D341Med (cell line): ENCODE measurements at places on chromosomes 4 and X.

GRCh38 chr4:141543176-141543575 is 93.2 kb upstream of the IL15 start:
- no peak for DNase-seq

DNA sequence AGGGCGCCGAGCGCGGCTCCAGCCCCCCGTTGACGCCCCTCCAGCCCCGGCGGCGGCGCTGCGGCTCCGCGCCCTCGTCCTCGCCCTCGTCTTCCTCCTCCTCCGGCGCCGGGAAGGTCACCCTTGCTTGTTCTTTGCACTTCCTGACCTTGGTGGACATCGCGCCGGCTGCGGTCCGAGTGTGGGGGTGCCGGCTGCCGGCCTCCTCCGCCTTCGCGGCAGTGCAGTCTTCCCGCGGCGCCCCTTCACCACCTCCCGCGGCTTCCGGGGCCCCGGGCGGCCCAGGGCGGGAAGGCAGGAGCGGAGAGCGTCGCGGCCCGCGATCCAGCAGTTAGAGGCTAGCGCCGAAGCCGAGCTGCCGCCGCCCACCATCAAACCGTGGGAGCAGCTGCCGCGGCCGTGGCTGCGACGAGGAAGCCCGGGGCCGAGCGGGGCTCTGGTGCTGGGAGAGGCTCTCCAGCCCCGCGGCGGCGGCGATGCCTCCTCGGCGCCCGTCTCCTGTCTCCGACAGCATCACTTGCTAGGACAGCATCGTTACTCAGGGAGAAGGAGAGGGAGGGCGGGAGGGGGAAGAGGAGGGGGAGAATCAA is at the start of gene TRPC3:
TSS of gene TRPC3 (minus strand) at position 540 of the 590 bp plus-strand sequence. CDS start at position 160, 380 bp downstream.
- peak; percentile 76 for DNase-seq

DNA sequence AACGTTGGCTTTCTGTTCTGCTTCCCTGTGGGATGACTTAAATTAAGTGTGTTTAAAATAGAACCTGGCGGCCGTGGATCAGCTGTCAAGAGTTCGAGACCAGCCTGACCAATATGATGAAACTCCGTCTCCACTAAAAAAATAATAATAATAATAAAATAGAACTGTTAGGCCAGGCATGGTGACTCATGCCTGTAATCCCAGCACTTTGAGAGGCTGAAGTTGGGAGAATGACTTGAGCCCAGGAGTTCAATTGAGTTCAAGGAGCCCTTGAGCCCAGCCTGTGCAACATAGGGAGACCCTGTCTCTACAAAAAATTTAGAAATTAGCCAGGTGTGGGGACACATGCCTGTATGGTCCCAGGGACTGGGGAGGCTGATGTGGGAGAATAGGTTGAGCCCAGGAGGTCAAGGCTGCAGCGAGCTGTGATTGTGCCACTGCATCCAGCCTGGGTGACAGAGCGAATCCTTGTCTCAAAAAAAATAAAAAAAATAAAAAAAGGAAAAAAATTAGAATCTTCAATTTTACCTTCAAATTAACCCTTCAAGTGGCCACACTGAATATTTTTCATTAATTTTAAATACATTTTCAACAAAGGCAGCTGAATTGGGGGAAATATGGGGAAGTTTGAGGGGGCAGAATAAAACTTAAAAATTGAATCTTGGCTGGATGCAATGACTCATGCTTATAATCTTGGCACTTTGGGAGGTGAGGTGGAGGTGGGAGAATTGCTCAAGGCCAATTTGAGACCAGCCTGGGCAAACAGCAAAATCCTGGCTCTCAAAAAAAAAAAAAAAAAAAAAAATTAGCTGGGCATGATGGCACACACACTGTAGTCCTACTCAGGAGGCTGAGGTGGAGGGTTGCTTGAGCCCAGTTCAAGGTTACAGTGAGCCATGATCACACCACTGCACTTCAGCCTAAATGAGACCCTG is 31.8 kb upstream of the HSD17B13 start:
- no peak for DNase-seq

DNA sequence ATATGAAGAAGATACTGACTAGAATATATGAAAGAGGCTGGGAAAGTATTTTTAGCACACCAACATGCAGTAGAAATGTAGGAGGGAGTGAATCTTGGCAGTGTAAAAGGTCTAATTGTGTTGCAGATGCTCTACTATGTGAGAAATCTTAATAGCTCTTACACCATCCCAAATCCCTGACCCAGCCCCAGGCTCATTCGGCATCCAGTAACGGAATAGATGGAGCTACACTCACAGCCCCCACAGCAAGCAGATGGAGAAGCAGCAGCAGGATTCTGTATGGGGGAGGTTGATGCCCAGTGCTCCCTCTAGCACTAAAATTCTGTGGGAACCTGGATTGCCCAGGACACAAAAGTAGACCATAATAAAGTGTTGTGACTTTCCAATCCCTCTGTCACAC is 153.2 kb upstream of the PRDX4 start:
- DNase-seq: no peak

GRCh38 chr4:155692361-155692760 is 25.7 kb downstream of the GUCY1A1 start:
- DNase-seq: no peak

DNA sequence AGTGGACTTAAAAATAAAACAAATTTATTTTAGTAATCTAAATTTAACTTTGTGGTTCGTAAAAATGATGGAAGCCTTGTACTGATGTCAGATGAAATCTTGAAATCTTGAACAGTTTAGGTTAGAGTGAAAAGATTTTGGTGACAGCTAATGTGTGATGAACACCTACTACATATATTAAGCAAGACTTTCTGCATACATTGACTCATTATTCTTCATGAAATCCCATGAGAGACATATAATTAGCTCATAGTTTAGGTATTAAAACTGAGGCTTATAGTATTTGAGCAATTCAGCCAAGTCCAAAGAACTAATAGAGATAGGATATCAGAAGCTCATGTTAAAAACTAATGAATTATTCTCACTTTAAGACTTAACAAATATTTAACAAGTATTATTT is 66.9 kb upstream of the PCDH7 start:
- no peak for DNase-seq

- DNase-seq: no peak
These were observed 227.8 kb downstream of the CPE start for GRCh38 chr4:165606465-165607205.

- DNase-seq: no peak
These were observed 35.9 kb upstream of the PAPSS1 start for GRCh38 chr4:107755841-107756356.

GRCh38 chr4:176671532-176671931 is 121.2 kb downstream of the VEGFC start:
- no peak for DNase-seq

GRCh38 chr4:78987683-78988082 is 48.4 kb upstream of the PAQR3 start:
- no peak for DNase-seq

GRCh38 chr4:100379583-100380105 is 138.2 kb downstream of the EMCN start:
- no peak for DNase-seq

GRCh38 chr4:3040452-3041191 is 33.7 kb downstream of the HTT-AS start:
- no peak for DNase-seq

DNA sequence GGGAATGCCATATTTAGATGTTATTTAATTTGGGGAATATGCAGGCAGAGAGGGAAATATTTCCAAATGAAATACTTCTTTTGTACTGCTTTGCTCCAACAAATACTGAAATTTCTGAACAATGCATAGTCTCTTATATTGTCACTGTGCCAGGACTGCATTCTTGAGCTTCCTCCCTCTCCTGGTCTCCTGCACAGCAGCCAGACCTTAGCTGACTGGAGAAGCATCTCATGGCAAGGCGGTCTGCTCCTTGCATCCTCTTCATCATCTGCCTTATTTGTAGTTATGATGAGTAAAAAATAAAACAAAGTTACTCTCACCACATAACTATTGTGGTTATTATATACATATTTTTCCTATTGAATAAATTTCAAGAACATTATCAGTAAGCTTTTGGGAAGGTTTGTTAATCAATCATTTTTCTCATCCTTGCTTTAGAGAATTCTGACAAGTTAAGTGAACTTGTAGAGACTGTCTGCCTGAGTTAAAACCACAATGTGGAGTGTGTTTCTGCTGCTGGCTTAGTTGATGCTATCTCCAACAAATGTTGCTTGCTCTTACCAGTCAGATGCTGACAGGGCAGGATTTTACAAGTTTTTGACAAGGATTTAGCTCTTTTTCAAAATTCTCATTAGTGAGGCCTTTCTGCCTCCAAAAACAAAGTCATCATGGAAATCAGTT is 153.6 kb downstream of the SOWAHB start:
- no peak for DNase-seq

DNA sequence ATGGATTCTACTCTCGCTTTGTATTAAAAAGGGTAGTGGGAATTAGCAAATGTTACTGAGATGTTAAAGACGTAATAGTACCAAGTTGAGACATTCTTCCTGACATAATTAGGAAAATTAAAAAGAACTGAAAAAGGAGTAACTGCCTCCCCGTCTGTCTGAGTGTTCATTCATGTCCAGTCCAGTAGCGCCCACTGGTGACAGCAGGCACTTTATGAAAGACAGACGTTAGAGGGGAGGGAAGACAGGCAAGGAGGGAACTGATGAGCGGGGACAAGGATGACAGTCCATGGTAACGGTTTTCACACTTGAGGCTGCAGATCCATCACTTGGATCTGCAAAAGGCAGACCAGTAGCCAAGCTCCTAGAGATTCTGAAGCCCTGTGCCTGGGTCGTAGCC is 326.7 kb downstream of the STK32B start:
- DNase-seq: no peak

DNA sequence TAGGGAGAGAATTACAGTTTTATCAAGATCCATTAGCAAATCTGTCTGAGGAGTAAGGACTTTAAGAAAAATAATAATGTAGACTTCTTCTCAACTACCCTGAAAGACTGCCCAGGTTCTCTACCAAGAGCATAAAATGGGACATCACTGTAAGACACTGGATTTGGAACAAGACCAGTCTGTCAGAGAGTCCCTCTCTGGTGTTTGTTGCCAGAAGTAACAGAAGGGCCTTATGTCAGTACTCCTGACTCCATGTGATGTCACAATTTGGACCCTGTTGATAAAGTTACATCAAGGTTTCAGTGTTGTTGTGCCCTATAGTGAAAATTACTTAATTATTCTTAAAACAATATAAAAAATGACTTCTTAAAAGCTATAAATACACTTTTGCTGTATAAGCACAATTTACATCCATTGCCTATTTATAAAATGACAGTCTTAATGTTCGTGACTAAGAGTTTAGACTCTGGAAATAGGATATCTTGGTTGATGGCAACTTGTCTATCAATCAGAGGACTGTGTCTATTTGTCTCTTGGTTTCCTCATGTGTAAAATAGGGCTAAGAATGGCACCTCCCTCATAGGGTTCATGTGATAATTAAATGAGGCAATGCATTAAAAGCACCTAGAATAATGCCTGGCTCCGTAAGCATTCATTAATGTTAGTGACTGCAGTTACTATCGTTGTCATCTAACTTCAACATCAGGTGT is 57.8 kb downstream of the RS1 start:
- DNase-seq: no peak

GRCh38 chr4:134911941-134912340 is 710.4 kb upstream of the PABPC4L start:
- no peak for DNase-seq

DNA sequence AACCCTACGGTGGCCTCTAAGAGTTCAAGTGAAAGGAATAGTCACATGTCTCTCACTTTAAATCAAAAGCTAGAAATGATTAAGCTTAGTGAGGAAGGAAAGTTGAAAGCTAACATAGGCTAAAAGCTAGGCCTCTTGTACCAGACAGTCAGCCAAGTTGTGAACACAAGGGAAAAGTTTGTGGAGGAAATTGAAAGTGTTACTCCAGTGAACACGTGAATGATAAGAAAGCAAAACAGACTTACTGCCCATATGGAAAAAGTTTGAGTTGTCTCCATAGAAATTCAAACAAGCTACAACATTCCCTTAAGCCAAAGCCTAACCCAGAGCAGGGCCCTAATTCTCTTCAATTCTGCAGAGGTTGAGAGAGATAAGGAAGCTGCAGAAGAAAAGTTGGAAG is 51.5 kb upstream of the RAB9B start:
- no peak for DNase-seq

GRCh38 chrX:119618439-119618838 is 12.2 kb upstream of the NKRF start:
- no peak for DNase-seq

DNA sequence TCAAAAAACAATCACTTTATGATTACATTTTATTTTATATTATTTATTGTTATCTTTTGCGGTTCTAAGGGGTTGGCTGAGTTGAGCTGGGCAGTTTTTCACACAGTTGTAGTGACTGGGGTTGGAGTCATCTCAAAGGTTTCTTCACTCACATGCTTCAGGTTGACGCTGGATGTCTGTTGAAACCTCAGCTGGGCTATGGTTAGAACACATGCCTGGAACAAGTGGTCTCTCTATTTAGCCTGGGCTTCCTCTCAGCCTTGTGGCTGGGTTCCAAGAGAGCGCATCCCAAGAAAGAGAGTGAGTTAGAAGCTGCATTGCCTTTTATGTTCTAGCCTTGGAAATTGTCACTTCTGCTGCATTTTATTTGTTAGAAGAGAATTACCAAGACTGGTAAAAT is 87.4 kb downstream of the CBLL2 start:
- DNase-seq: no peak
